ENCODE measurements at places on chromosomes 7 and 10. TPM values are rescaled to one million over a fixed set of nuclear protein-coding genes. Genes with fewer than 3 reads are reported as not detected.

DNA sequence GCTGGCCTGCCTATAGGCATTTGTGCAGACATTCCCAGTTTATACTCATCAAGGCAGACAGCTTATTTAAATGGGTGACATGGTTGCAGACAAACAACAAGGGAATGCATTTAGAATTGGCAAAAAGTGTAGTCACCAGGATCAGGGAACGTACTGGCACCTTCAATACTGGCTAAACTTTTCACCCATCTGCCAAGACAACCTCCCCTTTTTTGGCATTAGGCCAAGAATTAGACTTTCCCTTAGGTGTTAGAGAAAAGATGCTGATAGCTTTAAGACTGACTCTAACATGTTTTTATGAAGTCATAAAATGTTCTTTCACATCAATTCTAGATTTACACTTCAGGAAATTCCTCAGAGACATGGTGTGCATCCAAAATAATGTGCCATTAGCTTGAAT, 365.9 kb downstream of the PHTF2 start:
- DNase-seq = no peak

Gene ACHE
- 8.4 TPM for total RNA-seq

GRCh38 chr10:126215746-126216631, 172.3 kb downstream of the ADAM12 start:
- no peak for DNase-seq

DNA sequence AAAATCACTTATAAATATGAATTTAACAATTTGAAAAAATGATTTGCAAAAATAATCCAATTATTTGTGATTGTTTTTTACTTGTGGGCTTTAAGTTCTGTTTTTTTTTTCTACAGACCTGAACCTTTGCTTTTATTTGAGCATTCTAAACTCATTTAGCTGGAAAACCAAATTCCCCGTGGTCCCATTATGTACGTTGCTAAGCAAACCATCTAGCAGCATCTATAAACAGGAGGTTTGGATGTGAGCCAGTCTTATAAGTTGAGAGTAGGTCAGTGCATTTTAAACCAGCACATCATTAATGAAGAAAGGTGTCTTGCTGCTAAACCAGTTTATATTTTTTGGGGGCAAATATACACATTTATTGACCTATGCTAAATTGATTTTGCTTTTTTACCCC, 77.3 kb downstream of the LRRN3 start:
- no peak for DNase-seq

DNA sequence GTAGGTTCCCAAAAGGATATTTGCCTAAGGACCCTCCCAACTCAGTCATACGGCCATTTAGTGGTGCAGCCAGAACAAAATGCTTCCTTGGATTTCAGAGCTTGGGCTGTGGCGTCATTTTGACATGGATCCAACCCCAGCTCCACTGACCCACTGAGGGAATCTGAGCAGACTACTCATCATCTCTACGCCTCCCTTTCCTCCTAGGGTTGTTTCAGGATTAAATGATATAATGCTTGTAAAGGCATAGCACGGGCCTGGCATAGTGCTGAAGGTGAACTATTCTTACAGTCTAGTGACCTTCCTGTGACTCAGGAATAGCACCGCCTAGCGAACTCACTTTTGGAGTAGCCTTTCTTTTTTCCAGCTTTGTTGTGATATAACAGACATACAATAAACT, 70.3 kb upstream of the LOXL4 start:
- DNase-seq = no peak

DNA sequence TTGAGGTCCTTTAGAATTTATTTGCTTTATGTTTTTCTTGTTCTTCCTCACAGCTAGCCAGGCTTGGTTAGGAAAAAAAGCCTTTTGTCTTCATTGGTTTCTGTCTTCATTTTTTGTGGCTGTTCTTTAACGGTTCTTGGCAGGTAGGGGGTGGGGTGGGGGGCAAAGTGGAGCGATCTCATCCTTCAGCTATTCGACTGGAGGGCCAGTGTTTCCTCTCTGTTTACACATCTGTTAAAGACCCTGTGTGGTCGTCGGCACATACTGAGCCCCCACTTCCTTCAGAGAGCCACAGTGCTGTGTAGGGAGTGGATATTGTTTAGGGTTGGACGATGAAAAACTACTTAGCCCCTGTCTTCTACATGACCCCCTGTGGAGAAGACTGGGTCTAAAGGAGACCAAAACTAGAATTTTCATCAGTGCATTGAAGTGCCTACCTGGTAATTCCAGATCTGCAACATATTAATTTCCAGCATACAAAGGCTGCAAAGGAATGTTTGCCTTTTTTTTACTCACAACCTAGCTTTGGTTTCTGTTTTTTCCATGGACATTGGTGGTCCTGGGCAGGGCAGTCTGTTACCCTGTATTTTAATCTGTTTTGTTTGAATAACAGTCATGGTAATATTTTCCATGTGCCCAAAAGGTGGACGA, 29.0 kb downstream of the PRPF18 start:
- no peak for DNase-seq

DNA sequence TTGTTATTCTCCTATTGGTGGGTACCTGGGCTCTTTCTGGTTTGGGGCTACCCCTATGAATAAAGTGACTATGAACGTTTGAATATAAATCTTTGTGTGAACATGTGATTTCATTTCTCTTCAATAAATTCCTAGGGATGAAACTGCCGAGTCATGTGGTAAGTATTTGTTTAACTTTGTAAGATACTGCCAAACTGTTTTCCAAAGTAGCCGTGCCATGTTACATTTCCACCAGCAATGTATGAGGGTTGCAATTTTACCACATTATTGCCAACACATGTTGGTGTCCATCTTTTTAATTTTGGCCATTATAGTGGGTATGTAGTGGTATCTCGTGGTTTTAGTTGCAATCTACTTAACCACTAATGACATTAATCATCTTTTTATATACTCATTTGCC, 94.7 kb downstream of the ZNRF2 start:
- no peak for DNase-seq

DNA sequence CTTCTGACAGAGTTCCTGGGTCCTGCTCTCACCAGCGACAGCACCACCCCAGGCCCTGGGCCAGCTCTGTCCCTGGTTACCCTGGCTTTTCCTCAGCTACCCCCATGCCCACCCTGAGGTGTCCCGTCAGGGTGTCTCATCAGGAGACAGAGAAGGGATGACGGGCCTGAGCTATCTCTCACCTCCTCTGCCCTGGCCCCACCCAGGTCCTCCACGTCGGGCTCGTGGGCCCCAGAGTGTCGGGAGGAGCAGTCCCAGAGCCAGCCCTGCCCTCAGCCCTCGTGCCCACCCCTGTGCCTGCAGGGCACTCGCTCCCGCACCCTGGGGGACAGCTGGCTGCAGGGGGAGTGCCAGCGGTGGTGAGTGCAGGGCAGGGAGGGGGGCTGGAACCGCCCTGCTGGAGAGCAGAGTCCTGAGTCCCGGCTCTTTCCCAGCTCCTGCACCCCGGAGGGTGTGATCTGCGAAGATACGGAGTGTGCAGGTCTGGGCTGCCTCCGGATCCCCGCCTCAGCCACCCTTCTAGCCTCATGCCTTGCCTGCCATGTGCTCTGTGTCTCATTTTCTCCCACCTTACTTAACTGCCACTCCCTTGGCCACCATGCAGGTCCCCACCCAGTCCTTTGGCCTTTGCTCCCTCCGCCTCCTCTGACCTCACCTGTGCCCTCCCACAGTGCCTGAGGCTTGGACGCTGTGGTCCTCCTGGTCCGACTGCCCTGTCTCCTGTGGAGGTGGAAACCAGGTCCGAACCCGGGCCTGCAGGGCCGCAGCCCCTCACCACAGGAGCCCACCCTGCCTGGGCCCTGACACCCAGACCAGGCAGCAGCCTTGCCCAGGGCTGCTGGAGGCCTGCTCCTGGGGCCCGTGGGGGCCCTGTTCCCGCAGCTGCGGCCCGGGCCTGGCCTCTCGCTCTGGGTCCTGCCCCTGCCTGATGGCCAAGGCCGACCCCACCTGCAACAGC, 16.7 kb upstream of the ZNF862 start:
- DNase-seq = no peak

Gene MMP21
- 0.17 TPM for total RNA-seq

Gene MYO3A
- 0.06 TPM for total RNA-seq

Gene WEE2
- total RNA-seq = not detected

DNA sequence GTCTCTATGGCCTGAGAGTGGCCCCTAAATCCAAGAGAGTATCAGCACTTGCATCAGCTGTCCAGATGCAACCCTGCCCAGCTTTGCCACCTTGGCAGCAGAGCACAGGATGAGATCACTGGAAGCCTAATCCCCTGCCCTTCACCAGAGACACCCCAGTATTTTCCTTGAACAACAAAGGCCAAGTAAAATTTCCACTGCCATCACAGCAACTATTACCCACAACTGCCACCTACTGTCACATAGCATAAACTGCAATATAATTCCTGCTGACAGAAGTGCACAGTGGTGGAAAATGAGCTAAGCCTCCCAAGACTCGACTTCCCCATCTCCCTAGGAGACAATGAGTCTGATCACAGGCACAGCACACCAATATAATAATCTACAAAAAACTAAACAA, 462.8 kb upstream of the ZWINT start:
- no peak for DNase-seq

Gene FGF8
- not detected for total RNA-seq

DNA sequence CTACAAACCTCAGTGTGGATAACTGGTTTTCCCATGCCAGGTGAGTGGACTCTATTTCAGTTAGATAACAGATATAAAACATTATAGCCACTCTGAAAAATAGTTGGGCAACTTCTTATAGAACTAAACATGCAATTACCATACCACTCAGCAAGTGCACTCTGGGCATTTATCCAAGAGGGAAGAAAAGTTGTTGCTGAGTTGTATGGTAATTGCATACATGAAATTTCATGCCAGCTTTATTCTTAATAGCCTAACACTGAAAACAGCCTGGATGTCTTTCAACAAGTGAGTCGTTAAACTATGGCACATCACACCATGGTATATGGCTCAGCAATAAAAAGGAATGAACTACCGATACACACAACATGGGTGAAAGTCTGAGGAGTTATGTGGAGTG, 10.6 kb upstream of the UPP1 start:
- no peak for DNase-seq

DNA sequence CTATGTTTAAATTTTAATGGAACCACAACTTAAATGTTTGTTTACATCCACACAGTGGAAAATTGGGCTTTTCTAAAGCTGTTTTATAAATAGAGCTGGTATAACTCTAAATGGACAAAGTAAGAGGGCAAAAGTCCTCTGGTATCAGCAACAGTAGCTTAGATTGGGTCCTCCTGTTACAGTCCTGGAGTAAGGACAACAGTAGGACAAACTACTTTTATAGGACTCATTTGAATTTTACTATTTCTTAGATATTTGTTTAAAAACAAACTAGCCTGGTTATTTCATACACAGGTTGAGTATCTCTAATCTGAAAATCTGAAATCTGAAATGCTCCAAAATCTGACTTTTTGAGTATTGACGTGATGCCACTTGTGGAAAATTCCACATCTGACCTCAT, 8.4 kb downstream of the VCL start:
- DNase-seq = no peak

DNA sequence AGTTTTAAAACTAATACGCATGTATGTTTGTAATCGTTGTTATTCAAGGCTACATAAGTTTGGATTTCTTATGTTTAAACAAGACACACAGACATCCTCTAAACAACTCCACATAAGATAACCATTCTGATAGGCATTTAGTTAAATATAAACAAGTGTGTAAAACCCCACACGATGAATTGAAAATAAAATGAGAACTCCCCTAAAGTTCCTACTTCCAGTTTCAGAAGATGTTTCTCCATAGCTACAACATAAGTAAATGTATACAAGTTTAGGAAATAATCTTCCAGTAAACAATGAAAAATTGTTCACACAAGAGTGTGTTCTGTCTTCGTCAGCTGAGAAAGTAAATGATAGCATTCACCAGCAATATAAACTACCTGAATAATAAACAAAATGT, 246.8 kb downstream of the RNLS start:
- DNase-seq = no peak

DNA sequence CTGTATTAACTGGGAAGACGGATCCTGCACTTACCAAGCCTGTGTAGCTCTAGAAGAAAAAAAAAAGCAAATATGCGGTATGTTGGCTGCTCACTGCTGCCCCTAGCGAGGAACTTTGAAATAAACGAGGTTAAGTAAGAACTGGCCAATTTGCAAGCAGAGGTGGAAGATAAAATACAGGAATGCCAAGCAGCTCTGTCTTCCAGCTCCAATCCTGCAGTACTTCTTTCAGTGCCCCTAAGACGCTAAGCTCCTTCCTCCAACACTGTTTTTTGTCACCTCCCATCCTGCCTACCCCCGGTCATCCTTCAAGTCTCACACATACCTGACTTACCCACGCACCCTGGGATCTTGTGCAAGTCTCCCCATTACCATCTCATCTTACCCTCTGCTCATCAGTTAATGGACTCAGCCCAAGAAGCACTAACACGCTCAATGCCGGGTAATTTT, 809 bp downstream of the C10orf143 start:
- DNase-seq = peak; percentile 90

Gene WDR86
- 2.9 TPM for total RNA-seq

DNA sequence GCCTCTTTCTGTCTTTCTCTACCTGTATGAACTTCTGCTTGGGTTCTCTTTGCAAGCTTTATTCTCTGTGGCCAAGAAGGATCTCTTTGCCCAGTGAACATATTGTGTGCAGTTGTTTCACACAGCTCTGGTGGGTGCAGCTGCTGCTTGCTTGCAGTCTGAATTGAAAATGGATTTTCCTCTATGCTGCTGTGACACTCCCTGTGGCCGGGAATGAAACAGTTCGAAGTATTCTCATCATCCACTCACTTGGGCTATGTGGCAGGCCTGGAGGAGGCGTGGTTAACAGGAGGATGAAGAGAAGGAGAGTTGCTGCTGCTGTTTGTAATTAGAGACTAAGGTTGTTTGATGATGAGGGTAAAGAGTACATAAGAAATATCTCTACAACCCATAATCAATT, 28.4 kb upstream of the ITGA8 start:
- DNase-seq = no peak

GRCh38 chr10:86524225-86524962, 2.8 kb upstream of the WAPL start:
- DNase-seq = no peak

- DNase-seq = peak; percentile 16
Observed at GRCh38 chr10:12130237-12130872, 878 bp downstream of the SEC61A2 start.

Gene TCAF2
- 8.9 TPM for total RNA-seq

DNA sequence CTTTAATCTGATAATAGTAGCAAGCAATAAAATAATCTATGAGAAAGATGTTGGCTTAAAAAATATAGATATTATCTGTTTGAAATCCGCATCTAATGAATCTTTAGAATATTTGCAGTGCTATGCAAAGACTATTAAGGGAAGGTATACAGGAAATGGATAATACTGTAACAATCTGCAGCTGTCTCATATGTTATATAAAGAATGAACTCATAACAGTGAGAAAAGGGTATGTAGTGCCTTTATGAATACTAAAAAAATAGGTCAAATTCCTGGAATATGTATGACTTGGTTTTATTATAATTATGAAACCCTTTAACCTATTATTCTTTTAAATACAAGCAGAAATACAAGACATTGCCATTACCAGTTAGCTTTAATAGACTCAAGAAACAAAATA, 105.1 kb upstream of the GPR22 start:
- DNase-seq = no peak

Gene HMX2
- 0.69 TPM for total RNA-seq

- no peak for DNase-seq
Observed at GRCh38 chr10:97974526-97975525, 55.6 kb downstream of the CRTAC1 start.

Gene SLC16A12
- total RNA-seq = 0.43 TPM

Measured in mucosa of gallbladder (tissue), 1 donor.